Ovary (tissue), 10 donors: ENCODE measurements at places on chromosomes 1 and 21. TPM values are rescaled to one million over a fixed set of nuclear protein-coding genes. Genes with fewer than 3 reads are reported as not detected.

GRCh38 chr1:230136453-230137336 is 69.7 kb downstream of the GALNT2 start:
- H3K27ac ChIP-seq, result peak overlapping the region; percentile 11
- H3K4me1 ChIP-seq, result peaks cover 15% of the 10 kb centered on the region
- H3K36me3 ChIP-seq, result no peaks in the 10 kb centered on the region
- DNase-seq, result peak; percentile 52

GRCh38 chr1:50699795-50700194 is 260.3 kb downstream of the FAF1 start:
- H3K36me3 ChIP-seq, result no peaks in the 10 kb centered on the region
- no peaks in the 10 kb centered on the region for H3K4me1 ChIP-seq
- no peaks in the 10 kb centered on the region for H3K27me3 ChIP-seq
- H3K4me3 ChIP-seq, result no peak overlapping the region
- no peak overlapping the region for H3K27ac ChIP-seq

DNA sequence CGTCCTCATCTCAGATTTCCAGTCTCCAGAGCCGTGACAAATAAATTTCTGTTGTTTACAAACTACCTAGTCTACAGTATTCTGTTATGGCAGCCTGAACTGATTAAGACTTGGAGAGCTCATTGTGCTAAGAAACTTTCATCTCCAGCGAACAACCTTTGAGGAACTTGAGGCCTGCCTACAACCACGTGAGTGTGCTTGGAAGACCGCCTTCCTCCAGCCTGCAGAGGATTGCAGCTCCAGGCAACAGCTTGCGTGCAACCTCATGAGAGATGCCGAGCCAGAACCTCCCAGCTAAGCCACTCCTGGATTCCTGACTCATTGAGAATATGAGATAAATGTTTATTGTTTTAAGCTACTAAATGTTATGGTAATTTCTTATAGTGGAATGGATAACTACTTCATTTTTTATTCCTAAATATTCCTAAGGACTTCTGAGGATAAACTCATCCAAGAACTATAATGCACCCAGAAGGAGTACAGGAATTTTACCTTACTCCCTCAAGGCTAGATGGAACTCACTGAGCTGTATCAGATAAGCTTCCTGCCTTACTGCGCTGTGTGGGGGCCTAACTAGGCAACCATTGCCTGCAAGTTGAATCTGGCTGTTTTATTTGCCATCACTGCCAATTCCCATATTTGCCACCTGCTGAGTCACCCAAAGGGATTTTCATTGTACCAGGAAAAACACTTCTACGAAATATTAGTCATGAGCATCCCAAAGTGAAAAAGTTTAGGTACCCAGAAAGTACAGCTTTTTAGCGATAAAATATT is 17.6 kb downstream of the FAM177B start:
- H3K4me3 ChIP-seq, result no peak overlapping the region
- no peaks in the 10 kb centered on the region for H3K4me1 ChIP-seq
- H3K27me3 ChIP-seq, result no peaks in the 10 kb centered on the region

- no peaks in the 10 kb centered on the region for H3K27me3 ChIP-seq
- H3K36me3 ChIP-seq, result no peaks in the 10 kb centered on the region
- H3K27ac ChIP-seq, result no peak overlapping the region
- peaks cover 9% of the 10 kb centered on the region for H3K4me1 ChIP-seq
- no peak for DNase-seq
These were observed 853 bp upstream of the RRAGC start for GRCh38 chr1:38860454-38860795.

DNA sequence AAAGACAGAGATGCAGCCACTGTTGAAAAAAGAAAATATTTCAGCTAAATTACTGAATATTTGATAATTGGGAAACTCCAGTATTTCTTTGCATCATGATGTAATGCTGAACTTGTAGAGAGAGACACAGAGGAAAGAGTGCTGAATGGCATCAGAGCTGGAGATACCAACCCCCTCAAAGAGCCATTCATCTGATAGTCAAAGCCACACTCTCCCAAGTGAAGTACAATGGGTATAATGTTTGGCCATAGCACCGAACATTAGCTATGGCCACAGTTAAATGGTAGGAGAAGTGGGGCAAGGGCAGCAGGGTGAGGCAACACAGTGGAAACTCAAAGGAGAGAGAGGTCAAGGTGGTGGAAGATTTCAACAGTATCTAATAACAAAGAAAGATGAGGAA is 107.5 kb upstream of the TNFSF4 start:
- peaks cover 2% of the 10 kb centered on the region for H3K4me1 ChIP-seq
- no peak overlapping the region for H3K27ac ChIP-seq
- H3K4me3 ChIP-seq, result no peak overlapping the region
- no peak for DNase-seq
- H3K36me3 ChIP-seq, result no peaks in the 10 kb centered on the region

- no peak overlapping the region for H3K27ac ChIP-seq
- no peak for DNase-seq
- no peaks in the 10 kb centered on the region for H3K27me3 ChIP-seq
- peaks cover 5% of the 10 kb centered on the region for H3K4me1 ChIP-seq
- H3K4me3 ChIP-seq, result no peak overlapping the region
- no peaks in the 10 kb centered on the region for H3K36me3 ChIP-seq
These were observed 473.0 kb upstream of the VAMP3 start for GRCh38 chr1:7298145-7298544.

The TNFSF4 gene
- 0.98 TPM for total RNA-seq

The KIF21B gene
- 1.6 TPM for total RNA-seq

DNA sequence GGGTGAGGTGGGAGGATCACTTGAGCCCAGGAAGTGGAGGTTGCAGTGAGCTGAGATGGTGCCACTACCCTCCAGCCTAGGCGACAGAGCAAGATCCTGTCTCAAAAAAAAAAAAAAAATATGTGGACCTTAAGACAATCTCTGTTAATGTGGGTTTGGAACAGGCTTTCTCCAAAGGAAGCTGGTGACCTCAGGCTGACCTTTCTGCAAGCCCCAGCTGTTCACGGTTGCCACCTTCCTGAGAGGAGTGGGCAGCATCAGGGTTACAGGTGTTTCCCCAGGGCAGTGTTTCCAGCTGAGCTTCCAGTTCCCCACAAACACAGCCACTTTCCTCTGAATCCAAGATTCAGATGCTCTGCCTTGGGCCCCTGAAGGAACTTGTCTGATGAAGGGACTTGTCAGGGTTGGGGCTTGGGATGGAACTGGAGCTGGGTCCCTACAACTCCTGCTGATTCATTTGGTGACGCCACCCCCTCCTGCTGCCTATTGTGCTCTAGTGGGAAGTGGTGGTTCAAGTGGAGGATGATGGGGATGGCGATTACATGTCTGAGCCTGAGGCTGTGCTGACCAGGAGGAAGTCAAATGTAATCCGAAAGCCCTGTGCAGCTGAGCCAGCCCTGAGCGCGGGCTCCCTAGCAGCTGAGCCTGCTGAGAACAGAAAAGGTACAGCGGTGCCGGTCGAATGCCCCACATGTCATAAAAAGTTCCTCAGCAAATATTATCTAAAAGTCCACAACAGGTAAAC is 1.9 kb downstream of the ZBTB48 start:
- H3K36me3 ChIP-seq, result no peaks in the 10 kb centered on the region
- peaks cover 4% of the 10 kb centered on the region for H3K4me1 ChIP-seq
- H3K4me3 ChIP-seq, result no peak overlapping the region
- no peak overlapping the region for H3K27ac ChIP-seq

DNA sequence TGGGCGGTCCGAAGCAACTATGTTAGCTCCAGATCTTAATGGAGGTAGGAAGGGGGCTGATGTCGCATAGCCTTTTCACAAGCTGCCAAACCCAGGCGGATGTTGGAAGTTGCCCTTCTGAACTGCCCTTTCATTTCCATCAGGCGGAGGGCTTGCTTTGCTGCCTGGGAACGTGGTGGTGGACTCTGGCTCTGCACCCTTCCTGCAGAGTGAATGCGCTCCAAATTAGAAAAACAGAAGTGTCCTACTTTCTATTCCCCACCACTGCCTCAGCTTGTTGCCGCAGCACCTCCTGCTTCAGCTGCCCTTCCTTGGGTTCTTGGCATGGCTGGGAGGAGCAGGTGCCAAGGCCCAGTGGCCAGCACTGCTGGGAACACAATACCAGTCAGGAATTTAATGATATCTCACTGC is 60.6 kb downstream of the AK4 start:
- H3K27ac ChIP-seq, result no peak overlapping the region
- H3K36me3 ChIP-seq, result no peaks in the 10 kb centered on the region
- no peaks in the 10 kb centered on the region for H3K4me1 ChIP-seq
- no peaks in the 10 kb centered on the region for H3K27me3 ChIP-seq

The IL22RA1 gene
- total RNA-seq, result 0.07 TPM

- H3K36me3 ChIP-seq, result no peaks in the 10 kb centered on the region
- peaks cover 3% of the 10 kb centered on the region for H3K4me1 ChIP-seq
- no peaks in the 10 kb centered on the region for H3K27me3 ChIP-seq
- no peak overlapping the region for H3K4me3 ChIP-seq
- H3K27ac ChIP-seq, result no peak overlapping the region
- no peak for DNase-seq
These were observed 60.6 kb upstream of the LAMC2 start for GRCh38 chr1:183125279-183125999.

The PCNX2 gene
- 18.6 TPM for total RNA-seq

The CFHR4 gene
- not detected for total RNA-seq

GRCh38 chr1:154749078-154749760 is 120.9 kb downstream of the KCNN3 start:
- H3K4me3 ChIP-seq, result no peak overlapping the region
- DNase-seq, result no peak
- H3K4me1 ChIP-seq, result no peaks in the 10 kb centered on the region
- no peak overlapping the region for H3K27ac ChIP-seq
- H3K36me3 ChIP-seq, result no peaks in the 10 kb centered on the region
